Activated naive CD4-positive, alpha-beta T cell (primary cell): ENCODE measurements at places on chromosomes 1 and 21.

DNA sequence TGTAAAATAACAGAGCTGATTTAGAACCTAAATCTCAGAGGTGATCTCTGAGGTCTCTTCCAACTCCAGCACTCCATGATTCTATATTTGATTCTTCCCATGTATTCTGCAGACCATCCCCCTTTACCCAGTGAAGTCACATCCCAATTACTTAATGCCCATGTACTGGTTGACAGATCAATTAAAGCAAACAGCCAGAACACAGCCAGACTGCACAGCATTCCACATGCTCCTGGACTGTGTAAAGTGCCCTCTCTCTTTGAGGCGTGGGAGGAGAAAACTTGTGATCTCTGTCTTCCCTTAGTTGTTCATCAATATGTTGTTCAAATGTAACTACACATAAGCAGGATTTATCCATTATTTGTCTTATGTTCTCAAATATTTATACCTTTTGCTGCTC, 18.1 kb downstream of the NOS1AP start:
- no peak for DNase-seq

GRCh38 chr1:21661886-21662285, 7.3 kb downstream of the RAP1GAP start:
- no peak for DNase-seq

DNA sequence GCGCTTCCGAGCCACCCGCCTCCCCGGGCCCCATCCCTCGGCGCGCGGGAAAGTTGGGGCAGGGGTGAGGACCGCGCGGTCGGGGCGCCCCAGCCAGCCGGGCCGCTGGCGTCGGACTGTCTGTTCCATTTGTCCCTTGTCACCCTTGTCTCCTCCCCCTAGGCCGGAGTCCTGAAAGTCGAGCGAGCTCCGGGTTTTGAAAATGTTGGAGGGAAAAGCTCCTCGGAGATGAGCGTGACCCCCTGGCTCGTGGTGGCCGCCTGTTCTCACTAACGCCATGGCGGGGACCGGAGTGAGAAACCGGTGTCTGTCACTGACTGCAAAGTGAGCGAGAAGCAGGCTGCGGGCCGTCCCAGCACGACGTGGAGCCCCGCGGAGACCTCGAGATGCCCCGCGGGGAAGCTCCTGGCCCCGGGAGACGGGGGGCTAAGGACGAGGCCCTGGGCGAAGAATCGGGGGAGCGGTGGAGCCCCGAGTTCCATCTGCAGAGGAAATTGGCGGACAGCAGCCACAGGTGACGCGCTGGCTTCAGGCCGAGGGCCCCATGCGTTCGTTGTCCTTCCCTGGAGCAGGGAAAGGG, 491 bp downstream of the PER3 start:
- no peak for DNase-seq

- DNase-seq = no peak
These were observed 49.1 kb downstream of the EBNA1BP2 start for GRCh38 chr1:43123031-43123430.

GRCh38 chr1:188070848-188071247, 1242.1 kb downstream of the PLA2G4A start:
- no peak for DNase-seq

GRCh38 chr21:29822064-29822463, 117.7 kb downstream of the GRIK1 start:
- DNase-seq = no peak

DNA sequence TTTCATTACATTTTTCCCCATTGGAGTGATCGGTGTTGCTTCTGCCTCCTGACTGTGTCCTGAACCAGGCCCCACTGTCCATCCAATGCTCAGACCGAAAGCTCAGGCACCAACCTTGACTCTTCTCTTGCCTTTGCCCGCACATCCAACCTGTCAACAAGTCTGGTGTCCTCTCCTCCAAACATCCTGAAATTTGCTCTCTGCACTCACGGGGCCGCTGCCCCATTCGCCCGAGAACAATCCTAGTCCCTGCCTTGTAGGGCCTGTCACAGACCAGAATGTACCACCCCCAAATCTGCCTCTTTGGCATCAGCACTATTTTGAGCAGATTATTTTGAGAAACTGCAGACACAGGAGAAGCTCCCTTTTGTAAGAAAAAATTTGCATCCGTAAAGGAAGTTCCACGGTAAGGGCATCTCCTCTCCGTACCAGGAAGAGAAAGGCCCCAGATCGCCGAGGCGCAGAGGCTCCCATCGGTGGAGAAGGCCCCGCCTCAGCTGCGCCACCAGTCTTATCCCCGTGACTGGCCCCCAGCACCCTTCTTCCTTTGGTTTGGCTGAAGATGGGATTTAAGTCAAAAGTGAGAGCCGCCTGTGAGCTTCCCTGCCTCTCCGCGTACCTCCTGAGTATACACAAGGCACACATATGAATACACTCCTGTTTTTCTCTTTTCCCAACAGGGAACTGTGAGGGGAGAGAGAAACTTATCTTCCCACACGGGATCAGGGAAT, 7.1 kb downstream of the MORN1 start:
- DNase-seq = no peak

- no peak for DNase-seq
These were observed 236.8 kb downstream of the SMYD3 start for GRCh38 chr1:246270236-246270635.

DNA sequence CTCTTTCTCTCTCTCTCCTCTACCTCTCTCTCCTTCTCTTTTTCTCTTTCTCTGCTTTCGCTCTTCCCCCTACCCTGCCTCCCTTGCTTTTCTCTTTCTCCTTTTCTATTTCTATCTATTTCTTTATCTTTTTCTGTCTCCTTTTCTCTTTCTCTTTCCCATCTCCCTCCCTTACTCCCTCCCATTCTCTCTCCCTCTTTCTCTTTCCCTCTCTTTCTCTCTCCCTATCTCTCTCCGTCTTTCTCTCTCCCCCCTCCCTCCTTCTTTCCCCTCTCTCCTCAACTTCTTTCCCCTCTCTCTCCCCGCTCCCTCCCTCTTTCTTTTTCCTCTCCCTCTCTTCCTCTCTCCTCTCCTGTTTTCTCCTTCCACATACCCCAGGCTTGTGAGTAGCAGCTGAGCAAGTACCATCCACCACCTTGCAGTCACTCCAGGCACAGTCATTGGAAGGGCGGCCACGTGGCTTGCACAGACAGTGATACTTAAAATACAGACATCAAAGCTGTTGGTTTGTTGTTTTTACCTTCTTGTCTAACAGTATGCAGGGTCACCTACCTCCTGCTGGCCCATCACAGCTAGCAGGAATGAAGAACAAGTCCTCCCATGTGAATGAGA, 209.1 kb upstream of the COA6 start:
- DNase-seq = no peak

DNA sequence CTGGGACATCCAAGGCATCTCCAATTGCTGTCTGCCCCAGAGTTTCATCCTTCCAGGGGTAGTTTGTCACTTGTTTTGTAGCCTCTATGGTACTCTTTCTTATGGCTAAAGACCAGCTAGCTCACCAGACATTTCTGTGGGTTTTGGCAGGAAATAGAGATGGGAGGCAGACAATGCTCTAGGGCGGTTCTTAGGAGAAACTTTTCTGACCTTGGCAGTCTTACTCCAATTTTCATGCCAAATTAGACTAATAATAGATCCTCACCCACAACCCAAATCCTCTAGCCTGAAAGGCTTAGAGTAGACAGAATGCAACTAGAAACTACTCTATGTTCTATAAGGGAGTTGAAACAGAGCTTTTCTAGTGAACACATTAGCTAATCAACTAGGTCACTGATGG, 69.8 kb downstream of the LRIG2 start:
- DNase-seq = no peak
